ENCODE measurements at places on chromosomes 5 and 9. TPM values are rescaled to one million over a fixed set of nuclear protein-coding genes. Genes with fewer than 3 reads are reported as not detected.

PCDHGB6 gene
- 2.5 TPM for total RNA-seq

ATP10B gene
- total RNA-seq: 0.63 TPM

GPR151 gene
- not detected for total RNA-seq

SLC1A3 gene
- 195 TPM for total RNA-seq

POC5 gene
- 12.7 TPM for total RNA-seq

SLC24A2 gene
- total RNA-seq: not detected

IL12B gene
- total RNA-seq: not detected

HTR1A gene
- total RNA-seq: not detected

ELAVL2 gene
- total RNA-seq: 0.21 TPM

FAM193B gene
- total RNA-seq: 82.7 TPM

SPATA6L gene
- 2.4 TPM for total RNA-seq

SPATA31A3 gene
- total RNA-seq: not detected

KCNN2 gene
- not detected for total RNA-seq

TTC23L gene
- total RNA-seq: 0.09 TPM

LCN2 gene
- not detected for total RNA-seq

CLIC3 gene
- 4.5 TPM for total RNA-seq

C9orf153 gene
- not detected for total RNA-seq

PNPLA7 gene
- total RNA-seq: 1.8 TPM

VLDLR gene
- total RNA-seq: 35.7 TPM

TMC1 gene
- not detected for total RNA-seq

FREM1 gene
- total RNA-seq: 0.50 TPM

ERAP2 gene
- total RNA-seq: 4.5 TPM

OTULINL gene
- total RNA-seq: 18.3 TPM

DNAJC18 gene
- total RNA-seq: 12.5 TPM

IARS1 gene
- 127 TPM for total RNA-seq

ANKRD18B gene
- total RNA-seq: 2.2 TPM

GRM6 gene
- not detected for total RNA-seq

SPINK1 gene
- 1,916 TPM for total RNA-seq

PCDHB8 gene
- total RNA-seq: not detected

CATSPER3 gene
- 0.61 TPM for total RNA-seq

PCDHA9 gene
- not detected for total RNA-seq

TPPP gene
- 0.28 TPM for total RNA-seq

PTPN3 gene
- 12.4 TPM for total RNA-seq

GDF9 gene
- total RNA-seq: 0.59 TPM

CD72 gene
- 0.95 TPM for total RNA-seq

PCDHB11 gene
- not detected for total RNA-seq

RANBP17 gene
- total RNA-seq: 31.8 TPM

C9 gene
- 0.39 TPM for total RNA-seq

SPATA31E1 gene
- total RNA-seq: not detected

CCDC183 gene
- total RNA-seq: 4.2 TPM

DAB2IP gene
- 26.0 TPM for total RNA-seq
